Neural progenitor cell (in vitro differentiated cells): ENCODE measurements at places on chromosomes 7 and 10. TPM values are rescaled to one million over a fixed set of nuclear protein-coding genes. Genes with fewer than 3 reads are reported as not detected.

The ELFN1 gene
- 2.2 and 13.6 TPM in 2 replicates for total RNA-seq

The GRM3 gene
- total RNA-seq: 13.6 and 22.2 TPM in 2 replicates

The FAM237B gene
- not detected in 2 replicates for total RNA-seq

The FBXL13 gene
- 4.3 and 8.2 TPM in 2 replicates for total RNA-seq

The SPACDR gene
- 0.71 TPM in 1 of 2 replicates, not detected in the other for total RNA-seq

The WNT16 gene
- 0.03 TPM in 1 of 2 replicates, not detected in the other for total RNA-seq

The PRSS37 gene
- total RNA-seq: not detected in 2 replicates

The NUTM2A gene
- 0.69 and 1.9 TPM in 2 replicates for total RNA-seq

The VSTM2A gene
- total RNA-seq: 0.12 TPM in 1 of 2 replicates, not detected in the other

The ACTL6B gene
- not detected in 2 replicates for total RNA-seq

The AKR1C8 gene
- not detected in 2 replicates for total RNA-seq

The DCLRE1A gene
- 24.0 and 35.9 TPM in 2 replicates for total RNA-seq

The NEURL1 gene
- 0.06 and 1.5 TPM in 2 replicates for total RNA-seq

The ITGA8 gene
- total RNA-seq: 0.15 TPM in 1 of 2 replicates, not detected in the other

The EMX2 gene
- 9.5 and 22.7 TPM in 2 replicates for total RNA-seq

The CHST12 gene
- total RNA-seq: 0.43 and 7.2 TPM in 2 replicates

The ANKRD7 gene
- not detected in 2 replicates for total RNA-seq

The CRYGN gene
- 1.1 TPM in 1 of 2 replicates, not detected in the other for total RNA-seq

The VIPR2 gene
- 0.92 and 3.1 TPM in 2 replicates for total RNA-seq

The CALHM3 gene
- not detected in 2 replicates for total RNA-seq

The RBP4 gene
- 0.28 TPM in 1 of 2 replicates, not detected in the other for total RNA-seq

The TMEM254 gene
- 27.5 and 34.6 TPM in 2 replicates for total RNA-seq

GRCh38 chr10:95280637-95281036, 10.2 kb downstream of the PDLIM1 start:
- no peak for DNase-seq

- no peak for DNase-seq
These were observed 40.2 kb downstream of the NUP205 start for GRCh38 chr7:135597926-135598305.

- DNase-seq: peak; percentile 62
These were observed 529 bp downstream of the HPS1 start for GRCh38 chr10:98446151-98446660.

DNA sequence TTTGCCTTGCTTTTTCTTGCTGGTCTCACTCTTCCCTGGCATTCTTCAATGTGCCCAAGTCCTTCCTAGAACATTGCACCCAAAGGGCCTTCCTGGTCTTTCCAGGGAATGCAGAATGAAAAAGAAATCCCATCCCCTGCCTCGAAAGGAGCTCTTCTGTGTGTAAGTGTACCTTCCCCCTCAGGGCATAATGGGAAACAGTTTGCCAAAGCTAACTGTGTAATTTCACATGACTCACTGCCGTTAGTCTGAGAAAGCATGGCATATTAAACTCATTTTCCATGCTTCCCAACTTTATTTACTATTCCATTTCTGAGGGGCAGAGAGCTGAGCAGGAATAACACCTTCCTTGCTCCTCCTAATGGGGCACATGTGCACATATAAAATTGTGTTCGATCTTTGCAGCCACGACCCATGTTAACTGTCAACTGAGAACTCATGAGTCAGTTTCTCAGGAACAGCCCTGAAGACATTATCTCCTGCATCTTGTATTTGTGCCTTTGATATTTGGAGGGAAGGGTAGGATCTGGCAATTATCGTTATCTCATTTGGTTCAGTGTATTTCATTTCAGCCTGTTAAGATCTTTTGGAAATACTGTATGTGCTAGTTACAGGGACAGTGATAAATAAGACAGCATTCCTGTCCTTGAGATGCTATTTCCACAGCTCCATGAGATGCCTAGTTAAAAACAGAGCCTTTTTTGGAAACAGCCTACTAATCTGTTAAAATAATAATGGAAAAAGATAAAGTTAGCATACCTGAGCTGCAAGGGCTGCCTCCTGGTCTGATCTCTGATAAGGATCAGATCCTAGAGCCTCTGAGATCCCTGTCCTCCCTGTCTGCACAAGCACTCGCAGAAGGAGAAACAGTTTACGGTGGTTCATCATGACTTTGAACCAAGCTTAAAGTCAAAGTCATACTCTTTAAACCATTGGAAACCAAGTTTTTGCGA, 42.3 kb downstream of the IKZF1 start:
- no peak for DNase-seq

DNA sequence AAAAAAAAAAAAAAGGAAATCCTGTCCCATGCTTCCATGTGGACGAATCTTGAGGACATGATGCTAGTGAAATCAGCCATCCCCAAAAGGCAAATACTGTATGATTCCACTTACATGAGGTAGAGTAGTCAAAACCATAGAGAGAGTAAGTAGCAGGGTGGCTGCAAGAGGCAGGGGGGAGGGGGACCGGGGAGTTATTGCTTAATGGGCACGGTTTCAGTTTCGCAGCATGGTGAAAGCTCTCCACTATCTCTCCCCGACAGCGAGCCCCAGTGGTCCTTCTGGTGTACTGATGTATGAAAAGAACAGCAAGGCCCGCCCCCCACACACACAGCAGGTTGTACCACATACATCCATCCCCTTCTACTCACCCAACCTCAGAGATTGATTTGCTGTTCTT, 32.8 kb downstream of the NOD1 start:
- peak; percentile 15 for DNase-seq

DNA sequence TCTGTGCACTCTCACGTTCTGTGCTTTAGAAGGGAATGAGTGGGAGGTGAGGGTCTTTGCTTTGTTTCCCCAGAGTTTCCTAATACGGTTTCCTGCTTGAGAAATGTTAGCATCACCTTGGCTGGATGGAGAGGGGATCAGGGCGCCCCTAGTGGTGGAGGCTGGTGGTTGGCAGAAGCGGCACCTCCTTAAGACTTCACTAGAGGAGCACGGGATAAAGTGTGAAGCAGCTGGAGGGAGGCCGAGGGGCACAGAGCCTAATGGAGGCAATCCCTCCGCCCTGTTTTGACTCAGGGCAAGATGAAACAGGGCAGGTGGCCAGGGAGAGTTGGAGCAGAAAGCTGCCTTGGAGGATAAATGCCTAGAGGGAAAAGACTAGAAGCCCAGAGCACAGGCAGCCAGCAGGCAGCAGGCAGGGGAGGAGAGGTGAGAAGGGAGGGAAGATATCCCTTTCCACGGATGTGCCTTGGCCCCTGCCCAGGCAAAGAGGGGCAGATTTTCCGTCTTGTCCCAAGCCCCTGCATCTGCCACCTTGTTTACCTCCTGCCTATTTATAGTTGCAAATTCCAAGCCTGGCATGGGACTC, 56.0 kb upstream of the BTRC start:
- DNase-seq: peak; percentile 84

DNA sequence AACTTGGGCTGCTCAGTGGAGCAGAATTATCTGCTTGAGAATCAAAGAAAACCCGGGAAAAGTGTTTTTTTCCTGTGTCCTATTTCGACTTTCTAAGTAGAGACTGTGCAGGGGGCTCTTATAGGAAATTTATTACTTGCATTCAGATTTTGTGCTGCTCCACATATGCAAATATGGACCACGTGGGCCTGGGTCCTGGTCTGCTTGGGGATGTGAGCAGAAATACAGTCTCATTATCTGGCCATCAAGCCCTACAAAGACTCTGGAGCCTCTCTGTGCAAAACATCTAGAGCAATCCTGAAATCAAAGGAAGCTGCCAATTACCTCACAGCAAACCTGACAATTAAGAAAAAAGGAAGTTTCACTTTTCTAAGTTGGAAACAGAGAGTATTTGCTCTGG, 216.9 kb downstream of the LRMDA start:
- no peak for DNase-seq

- DNase-seq: no peak
These were observed 78.4 kb upstream of the EMX2 start for GRCh38 chr10:117464176-117464575.

DNA sequence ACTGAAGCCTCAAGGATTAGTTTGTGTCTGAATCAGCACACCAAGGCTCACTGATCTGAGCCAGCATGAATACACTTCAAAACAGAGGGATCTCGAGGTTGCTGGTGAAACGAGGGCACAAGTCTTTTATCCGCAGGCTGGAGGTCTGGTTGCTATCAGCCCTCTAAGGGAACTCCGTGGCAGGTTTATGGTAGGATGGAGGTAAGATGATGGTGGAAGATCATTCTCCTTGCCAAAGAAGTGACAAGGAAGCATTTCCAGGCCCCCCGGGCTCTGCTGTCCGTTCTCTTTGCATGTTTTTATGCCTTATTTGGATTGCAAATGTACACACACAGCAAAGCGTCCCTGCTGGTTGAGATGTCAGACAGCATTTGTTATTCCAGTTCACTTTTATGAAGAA, 268.3 kb downstream of the ARHGAP12 start:
- DNase-seq: no peak

DNA sequence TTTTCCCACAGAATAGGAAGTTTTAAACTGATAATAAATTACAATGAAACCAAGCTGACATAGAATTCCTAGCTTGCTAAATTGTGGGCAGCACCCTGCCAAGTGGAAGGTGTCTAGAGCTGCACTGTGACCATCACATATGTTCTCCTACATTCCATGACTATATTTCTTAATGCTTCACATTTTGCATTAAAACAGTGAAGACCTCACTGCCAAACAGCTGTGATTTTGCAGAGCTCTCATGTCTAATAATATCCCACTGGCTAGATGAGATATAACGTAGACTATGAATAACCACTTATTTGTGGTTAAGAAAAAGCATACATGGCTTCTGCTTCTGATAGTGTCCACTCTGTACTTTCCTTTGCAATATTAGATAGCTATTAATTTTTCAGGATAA, 228.3 kb upstream of the TEX47 start:
- DNase-seq: no peak

DNA sequence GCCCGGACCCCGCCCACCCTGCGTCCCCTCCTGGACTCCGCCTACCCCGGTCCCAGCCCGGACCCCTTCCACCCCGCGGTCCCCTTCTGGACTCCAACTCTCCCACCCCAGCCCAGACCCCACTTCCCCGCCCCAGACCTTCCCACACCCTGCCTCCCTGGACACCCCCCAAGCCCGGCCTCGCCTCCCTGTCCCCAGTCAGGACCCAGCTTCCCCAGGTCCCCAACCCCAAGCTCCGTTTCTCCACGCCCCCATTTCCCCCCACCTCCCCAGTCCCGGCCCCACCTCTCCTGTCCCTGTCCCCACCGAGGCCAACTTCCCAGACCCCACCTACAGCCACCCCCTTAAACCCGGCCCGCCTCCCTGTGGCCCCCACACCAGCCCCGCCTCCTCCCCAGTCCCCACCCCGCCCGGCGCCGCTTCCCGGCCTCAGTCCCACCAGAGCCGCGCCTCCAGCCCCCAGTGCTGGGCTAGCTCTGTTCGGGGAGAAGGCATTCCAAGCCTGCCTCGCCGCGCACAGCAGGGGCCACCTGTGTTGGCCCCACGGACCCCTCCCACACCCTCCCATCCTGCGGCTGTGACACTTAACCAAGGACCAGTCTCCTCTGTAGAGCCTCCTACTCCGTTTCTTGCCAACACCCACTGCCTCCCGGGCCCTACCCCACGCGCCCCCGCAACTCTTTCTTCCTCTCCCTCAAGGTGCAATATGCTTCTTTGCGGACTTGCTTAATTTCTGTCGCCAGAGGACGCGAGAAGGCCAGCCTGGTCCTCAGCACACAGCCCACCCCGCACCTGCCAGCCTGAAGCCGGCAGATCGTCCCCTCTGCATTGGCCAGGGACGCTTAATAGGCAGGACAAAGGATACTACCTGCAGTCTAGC, 736 bp upstream of the ITIH5 start:
- DNase-seq: peak; percentile 66

- no peak for DNase-seq
These were observed 633.5 kb upstream of the GALNT17 start for GRCh38 chr7:70498232-70498992.

DNA sequence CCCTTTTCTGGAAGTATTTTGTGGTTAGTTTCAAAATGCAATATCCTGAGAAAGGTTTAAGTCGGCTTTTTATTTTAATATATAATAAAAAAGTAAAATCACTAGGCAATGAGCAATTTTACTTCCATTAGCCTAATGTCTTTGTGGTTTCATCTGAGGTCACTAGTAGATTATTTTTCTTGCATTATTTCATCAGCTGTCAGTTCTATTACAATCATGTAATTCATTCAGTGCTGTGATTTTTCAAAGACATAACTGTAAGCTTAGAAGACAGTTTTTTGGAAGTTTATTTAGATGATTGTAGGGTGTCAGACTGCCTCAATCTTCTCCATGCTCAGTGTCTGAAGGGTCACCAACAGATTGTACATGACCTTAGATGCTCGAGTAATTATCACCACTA, 568.0 kb upstream of the GALNT17 start:
- no peak for DNase-seq

- no peak for DNase-seq
These were observed 33.9 kb downstream of the STOX1 start for GRCh38 chr10:68861253-68861652.
